ENCODE measurements at places on chromosomes 11 and 22. TPM values are rescaled to one million over a fixed set of nuclear protein-coding genes. Genes with fewer than 3 reads are reported as not detected.

ABCG4 gene
- total RNA-seq, result not detected

HORMAD2 gene
- not detected for total RNA-seq

CD3E gene
- total RNA-seq, result 692 TPM

DDTL gene
- total RNA-seq, result 3.3 TPM

DRD4 gene
- 0.42 TPM for total RNA-seq

DNA sequence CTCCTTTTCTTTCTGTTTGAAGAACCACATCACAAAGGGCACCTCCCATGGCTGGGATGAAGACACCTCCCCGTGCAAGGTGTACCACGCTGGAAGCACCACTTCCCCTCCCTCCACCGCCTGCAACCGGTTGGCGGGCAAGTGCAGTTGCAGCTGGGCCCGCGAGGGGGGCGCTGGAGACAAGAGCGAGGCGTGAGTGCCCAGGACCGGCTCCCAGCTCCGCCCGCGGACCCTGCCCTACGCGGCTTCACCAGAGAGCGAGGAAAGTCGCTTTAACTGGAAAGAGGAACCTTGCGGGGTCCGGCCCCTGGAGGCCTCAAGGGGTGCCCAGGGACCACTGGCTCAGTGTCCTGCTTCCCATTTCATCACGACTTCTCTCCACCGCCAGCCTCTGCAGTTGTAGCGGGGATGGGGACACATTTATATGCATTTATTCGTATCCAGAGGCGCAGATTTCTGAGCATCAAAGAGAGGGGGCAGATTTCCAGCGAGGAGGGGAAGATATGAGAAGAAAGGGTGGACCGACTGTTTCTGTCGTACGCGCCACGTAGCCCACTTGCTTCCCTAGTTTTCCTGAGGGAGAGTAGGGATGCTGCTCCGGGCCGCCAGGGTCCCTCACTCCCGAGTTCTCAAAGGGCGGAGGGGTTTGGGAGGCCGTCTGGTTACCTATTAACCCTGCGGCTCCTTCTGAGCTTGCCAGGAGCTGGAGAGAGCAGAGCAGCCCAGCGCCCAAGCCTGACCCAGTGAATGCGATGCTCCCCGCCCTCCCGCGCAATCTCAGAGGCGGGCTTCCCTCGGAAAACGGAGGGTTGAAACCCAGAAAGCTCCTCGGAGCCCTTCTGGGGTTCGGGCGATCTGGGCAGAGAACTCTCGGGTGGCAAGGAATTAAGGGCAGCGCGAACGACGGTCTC lies 3.5 kb downstream of the ESAM start:
- DNase-seq, result peak; percentile 61

- DNase-seq, result no peak
Measured at GRCh38 chr22:40213478-40213877, 35.8 kb downstream of the TNRC6B start.

DNA sequence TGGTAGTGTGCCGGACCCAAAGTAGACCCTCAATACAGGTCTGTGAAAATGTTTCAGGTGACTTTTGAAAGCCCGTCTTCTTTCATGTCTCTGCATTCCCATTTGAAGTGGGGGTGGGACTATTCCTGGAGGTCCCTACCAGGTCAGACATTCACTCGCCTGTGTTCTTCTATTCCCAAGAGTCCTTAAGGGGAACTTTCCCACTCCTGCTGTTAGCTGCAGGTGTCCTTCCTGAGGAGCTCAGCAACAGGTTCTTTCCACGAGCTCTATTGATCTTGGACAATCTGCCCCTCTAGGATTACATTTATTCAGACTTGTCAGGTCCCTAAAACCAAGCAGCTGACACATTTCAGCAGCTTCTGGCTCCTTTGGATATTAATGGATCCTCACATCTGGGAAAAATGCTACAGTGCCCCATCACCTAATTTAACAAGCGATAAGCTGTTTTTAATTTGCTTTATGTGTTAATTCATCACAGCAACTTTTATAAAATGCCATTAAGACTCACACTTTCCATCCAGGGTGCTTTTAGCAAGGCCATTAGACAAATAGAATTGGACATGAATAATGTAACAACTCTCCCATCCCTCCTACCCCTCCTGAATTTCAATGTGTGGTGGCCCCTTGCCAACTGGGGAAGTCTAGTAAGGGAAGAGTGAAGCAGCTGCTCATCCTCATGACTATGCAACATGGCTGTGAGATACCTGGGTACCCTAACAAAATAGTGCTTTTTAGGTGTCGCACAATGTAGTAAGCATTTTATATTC lies 259.5 kb upstream of the CCDC90B start:
- DNase-seq, result no peak

GRCh38 chr11:38169286-38169685 lies 1571.2 kb upstream of the RAG2 start:
- no peak for DNase-seq

DNA sequence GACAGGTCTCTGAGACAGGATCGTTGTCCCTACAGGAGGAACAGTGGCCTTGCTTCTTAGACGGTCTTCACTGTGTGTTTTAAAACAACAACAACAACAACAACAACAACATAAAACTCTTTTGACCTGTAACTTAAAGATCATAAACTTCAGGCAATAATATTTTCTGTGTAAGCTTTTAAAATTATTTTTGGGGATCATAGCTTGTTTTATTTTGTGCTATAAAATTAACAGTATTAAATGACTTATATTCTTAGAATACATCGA lies 13.8 kb upstream of the AIFM3 start:
- DNase-seq, result no peak

GRCh38 chr11:77345621-77346020 lies 44.1 kb upstream of the GDPD4 start:
- no peak for DNase-seq

GRCh38 chr11:28463826-28464225 lies 355.6 kb downstream of the METTL15 start:
- no peak for DNase-seq

- DNase-seq, result no peak
Measured at GRCh38 chr11:64558065-64558745, 32.8 kb upstream of the SLC22A12 start.

GRCh38 chr11:67299471-67300191 lies 3.7 kb upstream of the SSH3 start:
- DNase-seq, result no peak

- DNase-seq, result no peak
Measured at GRCh38 chr11:128771102-128771501, 77.2 kb downstream of the FLI1 start.

DNA sequence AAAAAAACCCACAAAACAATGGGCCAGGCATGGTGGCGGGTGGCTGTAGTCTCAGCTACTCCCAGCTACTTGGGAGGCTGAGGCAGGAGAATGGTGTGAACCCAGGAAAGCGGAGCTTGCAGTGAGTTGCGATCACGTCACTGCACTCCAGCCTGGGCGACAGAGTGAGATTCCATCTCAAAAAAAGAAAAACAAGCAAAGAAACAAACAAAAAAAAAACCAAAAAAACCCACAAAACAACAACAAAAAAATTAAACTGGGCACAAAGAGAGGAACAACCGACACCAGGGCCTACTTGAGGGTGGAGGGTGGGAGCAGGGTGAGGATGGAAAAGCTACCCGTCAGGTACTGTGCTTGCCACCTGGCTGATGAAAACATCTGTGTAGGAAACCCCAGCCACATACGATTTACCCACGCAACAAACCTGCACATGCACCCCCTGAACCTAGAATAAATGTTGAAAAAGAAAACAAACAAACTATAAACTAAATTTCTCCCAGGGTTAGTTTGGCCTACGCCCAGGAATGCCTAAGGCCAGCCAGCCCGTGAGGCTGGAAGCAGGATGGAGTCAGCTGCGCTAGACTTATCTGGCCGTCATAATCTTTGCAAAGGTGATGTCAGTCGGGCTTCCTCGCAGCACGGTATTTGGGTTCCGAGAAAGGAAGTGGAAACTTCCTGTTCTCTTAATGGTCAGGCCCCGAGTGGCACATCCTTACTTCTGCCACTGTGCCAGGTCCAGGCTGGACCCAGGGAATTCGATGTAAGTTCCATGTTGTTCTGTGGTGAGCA lies 21.9 kb upstream of the CYB5R3 start:
- no peak for DNase-seq

All from naive thymus-derived CD4-positive, alpha-beta T cell (primary cell).